ENCODE measurements at places on chromosomes 7 and 10. TPM values are rescaled to one million over a fixed set of nuclear protein-coding genes. Genes with fewer than 3 reads are reported as not detected.

Gene ACBD7
- total RNA-seq, result 2.0 TPM

Gene DNAH11
- total RNA-seq, result 2.3 TPM

Gene ECHS1
- total RNA-seq, result 50.7 TPM

Gene PTPN12
- 10.0 TPM for total RNA-seq

Gene SLC26A3
- not detected for total RNA-seq

Gene PSD
- total RNA-seq, result 10.4 TPM

Gene FAM25G
- not detected for total RNA-seq

Gene FAM237B
- not detected for total RNA-seq

Gene RBP3
- total RNA-seq, result not detected

Gene AGAP4
- 19.8 TPM for total RNA-seq

Gene ALKBH4
- 6.9 TPM for total RNA-seq

Gene GIMAP8
- total RNA-seq, result 8.6 TPM

Gene CALY
- not detected for total RNA-seq

Gene GPER1
- 0.18 TPM for total RNA-seq

Gene VWDE
- total RNA-seq, result 1.4 TPM

Gene WDFY4
- total RNA-seq, result 0.90 TPM

GRCh38 chr7:83427884-83428283 lies 221.1 kb downstream of the SEMA3E start:
- H3K27ac ChIP-seq, result no peak overlapping the region
- H3K4me3 ChIP-seq, result no peak overlapping the region
- no peaks in the 10 kb centered on the region for H3K27me3 ChIP-seq
- no peaks in the 10 kb centered on the region for H3K4me1 ChIP-seq

- no peak overlapping the region for H3K27ac ChIP-seq
- H3K36me3 ChIP-seq, result peaks cover 29% of the 10 kb centered on the region
- peaks cover 45% of the 10 kb centered on the region for H3K4me1 ChIP-seq
- no peak overlapping the region for H3K4me3 ChIP-seq
- DNase-seq, result no peak
- no peaks in the 10 kb centered on the region for H3K27me3 ChIP-seq
These were observed 99.5 kb upstream of the MXI1 start for GRCh38 chr10:110107887-110108286.

- no peaks in the 10 kb centered on the region for H3K4me1 ChIP-seq
- H3K27ac ChIP-seq, result no peak overlapping the region
- H3K36me3 ChIP-seq, result no peaks in the 10 kb centered on the region
- no peak overlapping the region for H3K4me3 ChIP-seq
- DNase-seq, result no peak
These were observed 234.6 kb downstream of the SNX10 start for GRCh38 chr7:26526265-26526587.

- no peak overlapping the region for H3K27ac ChIP-seq
- no peaks in the 10 kb centered on the region for H3K4me1 ChIP-seq
These were observed 193.1 kb upstream of the SEMA3C start for GRCh38 chr7:81111781-81112540.

- H3K36me3 ChIP-seq, result peaks cover 17% of the 10 kb centered on the region
- H3K27me3 ChIP-seq, result no peaks in the 10 kb centered on the region
- peak overlapping the region; percentile 91 for H3K27ac ChIP-seq
- no peak overlapping the region for H3K4me3 ChIP-seq
- peaks cover 34% of the 10 kb centered on the region for H3K4me1 ChIP-seq
These were observed 29.8 kb upstream of the EPC1 start for GRCh38 chr10:32376771-32377170.

DNA sequence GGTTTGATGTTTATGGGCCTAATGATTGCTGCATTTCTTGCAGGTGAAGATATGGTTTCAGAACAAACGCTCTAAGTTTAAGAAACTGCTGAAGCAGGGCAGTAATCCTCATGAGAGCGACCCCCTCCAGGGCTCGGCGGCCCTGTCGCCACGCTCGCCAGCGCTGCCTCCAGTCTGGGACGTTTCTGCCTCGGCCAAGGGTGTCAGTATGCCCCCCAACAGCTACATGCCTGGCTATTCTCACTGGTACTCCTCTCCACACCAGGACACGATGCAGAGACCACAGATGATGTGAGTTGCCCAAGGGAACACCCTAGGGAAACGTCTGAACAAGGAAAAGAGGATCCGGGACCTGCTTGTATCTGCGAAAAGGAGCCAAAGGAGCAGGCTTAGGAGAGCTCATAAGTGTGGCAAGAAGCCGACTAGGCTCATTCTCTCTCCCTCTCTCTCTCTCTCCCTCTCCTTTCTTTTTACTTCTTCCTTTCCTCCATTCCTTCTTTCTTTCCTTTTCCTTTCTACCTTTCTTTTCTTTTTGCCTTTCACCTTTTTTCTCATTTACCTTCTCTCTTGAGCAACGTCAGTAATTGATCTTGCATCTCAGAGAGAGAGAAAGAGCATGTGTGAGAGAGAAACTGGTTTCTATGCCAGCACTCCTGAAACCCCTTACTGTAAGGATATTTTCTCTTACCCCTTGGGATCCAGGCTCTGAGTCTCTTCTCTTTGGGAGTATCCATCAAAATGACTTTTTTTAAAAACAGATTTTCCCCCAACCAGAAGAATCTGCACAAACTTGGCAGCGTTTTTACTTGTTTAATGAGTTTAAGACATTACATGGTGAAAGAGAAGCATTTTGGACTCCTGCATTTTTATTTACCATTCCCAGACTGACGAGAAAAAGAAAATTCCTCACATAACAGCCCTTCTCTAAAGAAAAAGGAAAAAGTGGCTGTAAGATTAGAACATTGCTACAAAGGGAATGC lies 4.7 kb downstream of the DLX6 start:
- peaks cover 82% of the 10 kb centered on the region for H3K27me3 ChIP-seq
- no peak overlapping the region for H3K4me3 ChIP-seq
- H3K36me3 ChIP-seq, result no peaks in the 10 kb centered on the region
- H3K27ac ChIP-seq, result no peak overlapping the region
- H3K4me1 ChIP-seq, result peaks cover 7% of the 10 kb centered on the region

- H3K27me3 ChIP-seq, result no peaks in the 10 kb centered on the region
- no peak overlapping the region for H3K4me3 ChIP-seq
These were observed 651.1 kb downstream of the SORCS1 start for GRCh38 chr10:106513352-106513771.

DNA sequence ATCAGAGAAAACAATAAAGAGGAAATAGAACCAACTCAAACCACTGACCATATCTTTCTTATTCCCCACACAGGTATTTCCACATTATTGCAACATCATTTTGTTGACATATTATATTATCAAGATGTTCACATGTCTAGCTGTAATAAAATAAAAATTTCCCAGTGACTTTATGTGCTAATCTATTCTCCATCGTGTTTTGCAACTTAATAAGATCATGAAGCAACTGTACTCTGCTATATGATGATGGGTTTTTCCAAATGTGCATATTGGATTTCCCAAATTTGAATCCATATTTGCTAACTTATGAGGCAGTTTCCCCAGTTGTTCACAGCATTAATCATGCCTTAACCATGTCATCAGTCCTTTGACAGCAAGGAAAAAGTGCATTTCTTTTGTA lies 127.8 kb downstream of the ITGB8 start:
- H3K4me1 ChIP-seq, result no peaks in the 10 kb centered on the region
- no peaks in the 10 kb centered on the region for H3K27me3 ChIP-seq
- no peak overlapping the region for H3K27ac ChIP-seq
- H3K36me3 ChIP-seq, result no peaks in the 10 kb centered on the region
- no peak overlapping the region for H3K4me3 ChIP-seq
- DNase-seq, result no peak

DNA sequence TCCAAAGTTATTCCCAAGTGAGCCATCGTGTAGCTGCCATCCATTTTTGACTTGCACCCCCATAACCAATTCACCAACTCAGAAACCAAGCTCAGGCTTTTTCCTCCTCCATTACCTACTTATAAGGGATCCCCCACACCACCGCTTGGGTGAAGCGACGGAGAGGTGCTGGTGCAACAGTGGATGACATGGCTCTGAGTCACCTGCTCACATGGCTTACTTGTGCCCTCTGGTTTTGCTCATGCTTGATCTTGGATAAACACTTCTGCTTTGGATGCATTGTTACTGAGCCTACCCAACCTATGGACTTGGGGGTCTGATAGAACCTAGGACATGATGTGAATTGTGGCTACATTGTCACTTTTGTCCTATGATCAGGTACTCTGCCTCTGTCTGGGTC lies 12.0 kb upstream of the AKR1B1 start:
- H3K27me3 ChIP-seq, result no peaks in the 10 kb centered on the region
- no peak overlapping the region for H3K4me3 ChIP-seq
- no peak for DNase-seq
- H3K4me1 ChIP-seq, result no peaks in the 10 kb centered on the region
- no peak overlapping the region for H3K27ac ChIP-seq

DNA sequence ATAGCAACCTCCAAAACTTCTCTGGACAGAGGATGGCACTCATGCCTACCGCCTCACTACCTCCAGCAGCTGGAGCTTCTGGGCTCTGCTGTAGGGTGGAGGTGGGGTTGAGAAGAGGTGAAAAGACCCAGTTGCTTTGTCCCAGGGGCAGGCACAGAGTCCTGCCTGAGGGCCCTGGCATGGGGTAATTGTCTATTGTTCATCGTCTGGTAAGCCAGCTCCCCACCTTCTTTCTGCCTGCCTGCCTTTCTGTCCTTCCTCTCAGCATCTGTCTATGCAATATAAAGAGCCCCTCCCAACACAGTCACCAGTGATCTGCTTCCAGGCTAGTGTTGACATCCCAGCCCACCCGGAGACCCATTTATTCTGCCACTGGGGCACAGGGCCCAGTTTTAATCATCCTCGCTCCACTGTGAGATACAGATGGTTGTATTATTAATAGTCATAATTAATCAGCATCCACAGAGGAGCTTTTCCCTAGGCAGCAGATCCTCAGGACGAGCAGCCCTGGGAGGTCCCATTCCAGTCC lies 39.0 kb downstream of the ZMIZ1 start:
- H3K27me3 ChIP-seq, result no peaks in the 10 kb centered on the region
- no peak overlapping the region for H3K4me3 ChIP-seq
- H3K4me1 ChIP-seq, result peaks cover 23% of the 10 kb centered on the region
- DNase-seq, result no peak
- H3K36me3 ChIP-seq, result no peaks in the 10 kb centered on the region
- H3K27ac ChIP-seq, result no peak overlapping the region

GRCh38 chr7:120931243-120931642 lies 19.3 kb upstream of the ING3 start:
- no peak overlapping the region for H3K27ac ChIP-seq
- no peak overlapping the region for H3K4me3 ChIP-seq
- H3K4me1 ChIP-seq, result no peaks in the 10 kb centered on the region
- no peak for DNase-seq
- peaks cover 12% of the 10 kb centered on the region for H3K27me3 ChIP-seq

- no peak for DNase-seq
- H3K27me3 ChIP-seq, result peaks cover 5% of the 10 kb centered on the region
- H3K4me3 ChIP-seq, result no peak overlapping the region
- H3K36me3 ChIP-seq, result no peaks in the 10 kb centered on the region
- H3K27ac ChIP-seq, result no peak overlapping the region
These were observed 13.4 kb upstream of the CRYGN start for GRCh38 chr7:151453326-151453791.

DNA sequence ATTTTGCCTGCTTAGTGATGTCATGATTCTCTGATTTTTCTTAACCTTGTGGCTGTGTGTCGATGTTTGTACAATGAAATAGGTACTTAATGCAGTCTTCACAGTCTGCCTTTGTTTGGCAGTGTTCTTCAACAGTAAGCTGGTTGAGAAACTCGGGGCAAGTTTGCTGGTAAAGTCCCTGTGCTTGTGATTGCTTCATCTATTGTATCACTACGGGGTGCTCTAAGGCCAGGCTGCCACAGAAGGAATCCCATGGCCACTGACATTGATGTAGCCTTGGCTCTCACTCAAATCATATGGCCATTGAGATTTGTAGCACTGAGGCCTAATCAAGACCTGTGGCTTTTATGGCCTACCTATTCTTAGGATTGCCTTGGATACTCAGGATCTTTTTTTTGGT lies 33.5 kb upstream of the PRSS37 start:
- no peak for DNase-seq
- no peaks in the 10 kb centered on the region for H3K27me3 ChIP-seq
- peaks cover 1% of the 10 kb centered on the region for H3K36me3 ChIP-seq
- no peaks in the 10 kb centered on the region for H3K4me1 ChIP-seq

DNA sequence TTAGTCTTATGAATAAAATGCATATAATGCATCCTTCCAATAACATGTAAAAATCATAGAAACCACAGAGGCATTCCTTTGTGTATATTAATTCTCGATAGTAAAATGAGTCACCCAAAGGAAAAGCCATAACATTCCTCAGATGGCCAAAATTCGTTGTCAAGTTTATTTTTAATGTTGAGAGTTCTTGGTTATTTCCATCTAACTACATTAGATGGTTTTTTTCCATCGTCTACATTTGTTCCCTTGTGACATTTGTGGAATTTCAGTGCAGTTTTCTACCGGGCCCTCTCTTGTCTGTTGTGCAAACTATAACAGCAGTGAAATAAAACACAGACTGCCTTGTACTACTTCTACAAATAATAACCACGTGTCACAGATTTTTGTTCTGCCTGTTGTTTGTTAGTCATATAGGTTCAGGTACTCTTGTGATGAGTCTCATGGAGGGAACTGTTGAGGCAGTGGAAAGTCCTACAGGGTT lies 54.7 kb upstream of the CCAR1 start:
- H3K27ac ChIP-seq, result no peak overlapping the region
- no peaks in the 10 kb centered on the region for H3K27me3 ChIP-seq
- no peak for DNase-seq
- no peak overlapping the region for H3K4me3 ChIP-seq

- H3K27ac ChIP-seq, result no peak overlapping the region
- H3K27me3 ChIP-seq, result peaks cover 5% of the 10 kb centered on the region
- no peak overlapping the region for H3K4me3 ChIP-seq
- no peaks in the 10 kb centered on the region for H3K4me1 ChIP-seq
- H3K36me3 ChIP-seq, result no peaks in the 10 kb centered on the region
These were observed 21.5 kb upstream of the AKR1E2 start for GRCh38 chr10:4804465-4804864.

DNA sequence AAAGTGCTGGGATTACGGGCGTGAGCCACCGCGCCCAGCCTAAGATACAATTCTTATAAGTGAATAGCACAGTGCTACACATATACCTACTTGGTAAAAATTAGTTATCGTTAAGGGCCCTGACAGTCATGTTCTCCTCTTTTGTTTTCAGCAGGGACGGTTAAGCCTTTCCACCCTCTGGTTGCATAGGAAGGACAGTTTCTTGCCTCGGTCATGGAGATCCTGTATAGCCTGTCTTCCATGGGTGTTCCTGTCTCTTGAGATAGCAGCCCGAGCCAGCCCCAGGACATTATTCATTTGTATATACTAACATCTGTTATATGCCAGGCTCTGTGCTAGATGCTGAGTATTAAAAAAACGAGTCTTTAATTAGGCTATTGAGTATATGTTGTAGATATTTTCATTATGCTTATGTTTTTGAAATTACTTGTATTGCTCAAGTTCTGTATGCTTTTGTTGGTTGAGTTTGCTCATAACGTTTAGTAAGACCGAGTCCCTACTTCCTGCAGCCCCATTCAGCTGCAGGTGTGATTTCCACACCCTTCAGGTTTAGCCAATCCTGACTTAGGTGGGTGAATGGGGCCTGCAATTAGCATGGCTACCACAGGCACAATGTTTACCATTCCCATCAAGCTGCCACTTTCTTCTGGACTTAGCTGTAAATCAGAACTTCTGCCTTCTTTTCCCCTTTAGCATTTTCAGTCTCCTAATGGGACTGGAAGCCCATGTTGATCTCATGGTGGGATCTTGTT lies 24.8 kb downstream of the CCSER2 start:
- peaks cover 11% of the 10 kb centered on the region for H3K36me3 ChIP-seq
- H3K4me3 ChIP-seq, result no peak overlapping the region
- H3K27me3 ChIP-seq, result no peaks in the 10 kb centered on the region
- peaks cover 72% of the 10 kb centered on the region for H3K4me1 ChIP-seq

Measured in activated CD8-positive, alpha-beta T cell treated with anti-CD3 and anti-CD28 coated beads for 36 hours (primary cell).